ENCODE measurements at places on chromosomes 4 and X.

- DNase-seq = no peak
These were observed 35.9 kb upstream of the CXorf38 start for GRCh38 chrX:40683245-40683644.

DNA sequence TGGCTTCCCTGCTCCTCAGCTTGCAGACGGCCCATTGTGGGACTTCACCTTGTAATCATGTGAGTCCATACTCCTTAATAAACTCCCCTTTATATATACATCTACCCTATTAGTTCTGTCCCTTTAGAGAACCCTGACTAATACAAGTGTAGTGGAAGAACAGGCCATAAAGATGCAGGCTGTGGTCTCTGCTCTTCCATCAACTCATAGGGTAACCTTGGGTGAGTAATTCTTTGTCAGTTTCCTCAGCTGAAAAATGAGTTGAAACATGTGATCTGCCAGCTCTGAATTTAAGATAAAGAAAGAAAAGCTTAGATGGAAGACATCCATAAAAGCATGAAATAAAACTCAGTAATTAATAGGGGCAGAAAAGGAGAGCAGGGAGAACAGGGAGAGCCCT, 103.6 kb downstream of the ENOX2 start:
- DNase-seq = no peak

DNA sequence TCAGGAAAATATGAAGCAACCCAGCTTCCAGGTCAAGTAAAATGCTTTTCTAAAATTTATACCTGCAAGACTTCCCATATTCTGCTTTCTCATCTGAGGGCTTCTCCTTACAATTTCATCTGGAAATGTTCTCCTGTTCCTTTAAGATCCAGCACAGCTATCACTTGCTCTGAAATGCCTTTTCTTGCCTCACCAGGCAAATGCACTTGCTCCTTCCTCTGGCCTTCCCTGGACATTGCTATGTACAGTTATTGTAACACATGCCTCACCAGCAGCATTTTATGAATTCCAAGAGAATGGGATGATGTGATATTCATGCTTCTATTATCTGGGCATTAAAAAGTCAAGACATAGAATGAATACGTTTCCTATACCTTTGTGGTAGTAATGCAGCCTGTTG, 842.1 kb upstream of the INTU start:
- no peak for DNase-seq

DNA sequence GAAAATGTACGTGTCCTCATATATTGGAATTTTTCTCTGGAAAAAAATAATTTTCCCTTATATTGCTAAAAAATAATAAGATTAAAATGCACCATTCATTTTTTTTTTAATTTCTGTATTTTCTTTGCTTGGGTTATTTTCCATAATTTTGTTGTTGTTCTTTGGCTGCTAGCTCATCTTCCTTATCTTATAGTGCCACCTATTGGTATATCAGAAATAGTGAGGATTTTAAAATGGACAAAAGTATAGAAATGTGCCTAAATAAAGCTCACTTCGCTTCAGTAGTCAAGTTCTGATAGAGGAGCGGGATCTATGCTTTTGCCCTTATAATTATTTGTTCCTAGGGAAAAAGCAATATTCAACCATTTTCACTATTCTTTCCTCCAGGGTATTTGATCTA, 134.8 kb downstream of the NAP1L3 start:
- DNase-seq = no peak

- DNase-seq = no peak
These were observed 31.5 kb upstream of the HPGD start for GRCh38 chr4:174553828-174554227.

Measured in stimulated activated CD4-positive, alpha-beta T cell treated with anti-CD3 and anti-CD28 coated beads, Interleukin-12 subunit alpha, Interleukin-12 subunit beta, amount 100 ng/mL, for 4 hours (primary cell).